ENCODE measurements at places on chromosomes 5 and 9.

DNA sequence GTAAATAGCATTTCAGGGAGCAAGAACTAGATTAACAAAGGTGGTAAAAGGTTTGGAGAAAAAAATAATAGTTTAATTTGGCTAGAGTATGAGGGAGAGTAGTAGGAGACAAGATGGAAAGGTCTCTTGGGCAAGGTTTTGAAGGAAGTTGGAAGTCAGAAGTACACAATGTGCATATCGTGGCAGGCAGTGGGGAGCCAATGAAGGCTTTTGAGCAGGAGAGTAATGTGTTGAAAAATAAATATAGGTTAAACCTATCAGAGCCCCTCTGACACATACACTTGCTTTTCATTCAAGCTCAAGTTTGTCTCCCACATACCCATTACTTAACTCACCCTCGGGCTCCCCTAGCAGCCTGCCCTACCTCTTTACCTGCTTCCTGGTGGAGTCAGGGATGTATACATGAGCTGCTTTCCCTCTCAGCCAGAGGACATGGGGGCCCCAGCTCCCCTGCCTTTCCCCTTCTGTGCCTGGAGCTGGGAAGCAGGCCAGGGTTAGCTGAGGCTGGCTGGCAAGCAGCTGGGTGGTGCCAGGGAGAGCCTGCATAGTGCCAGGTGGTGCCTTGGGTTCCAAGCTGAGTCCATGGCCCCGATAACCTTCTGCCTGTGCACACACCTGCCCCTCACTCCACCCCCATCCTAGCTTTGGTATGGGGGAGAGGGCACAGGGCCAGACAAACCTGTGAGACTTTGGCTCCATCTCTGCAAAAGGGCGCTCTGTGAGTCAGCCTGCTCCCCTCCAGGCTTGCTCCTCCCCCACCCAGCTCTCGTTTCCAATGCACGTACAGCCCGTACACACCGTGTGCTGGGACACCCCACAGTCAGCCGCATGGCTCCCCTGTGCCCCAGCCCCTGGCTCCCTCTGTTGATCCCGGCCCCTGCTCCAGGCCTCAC, at the start of gene CA9:
Gene CA9 (plus strand): TSS at position 797 of the 893 bp plus-strand sequence. CDS start 32 bp downstream, at position 829.
- peak; percentile 88 for DNase-seq

DNA sequence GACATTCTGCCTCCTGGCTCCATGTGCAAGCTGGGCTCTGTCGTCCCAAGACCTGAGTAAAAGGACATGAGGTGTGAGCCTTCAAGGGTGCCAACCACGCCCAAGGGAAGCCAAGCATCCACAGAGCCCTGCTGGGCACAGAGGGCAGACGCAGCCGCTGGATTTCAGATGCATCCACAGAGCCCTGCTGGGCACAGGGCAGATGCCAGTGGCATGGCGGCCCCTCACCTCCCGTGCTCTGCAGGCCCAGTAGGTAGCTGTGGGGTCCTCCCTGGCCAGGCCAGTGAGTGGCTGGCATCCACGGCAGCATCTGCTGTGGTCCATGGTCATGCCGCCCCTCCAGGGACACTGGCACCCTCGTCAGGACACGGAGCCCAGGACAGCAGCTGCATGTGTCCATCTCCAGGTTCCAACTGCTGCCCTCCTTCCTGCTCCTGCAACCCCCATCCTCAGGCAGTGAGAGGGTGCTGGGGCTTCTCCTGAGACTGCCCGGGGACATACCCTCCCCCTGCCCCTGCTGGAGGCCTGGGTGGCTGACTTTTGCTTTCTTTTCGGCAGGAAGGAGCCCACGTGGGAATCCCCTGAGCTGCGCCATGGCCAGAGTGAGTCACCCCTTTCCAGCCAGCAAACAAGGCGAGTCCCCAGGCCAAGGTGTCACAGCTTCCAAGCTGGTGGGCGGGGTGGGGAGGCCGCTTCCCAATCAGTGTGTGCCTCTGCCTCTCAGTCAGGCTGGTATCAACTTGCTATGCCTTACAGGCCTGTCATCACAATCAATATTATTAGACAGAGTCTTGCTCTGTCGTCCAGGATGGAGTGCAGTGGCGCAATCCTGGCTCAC, 4.0 kb upstream of the TRAF2 start:
- peak; percentile 39 for DNase-seq

- no peak for DNase-seq
These were observed 129.2 kb downstream of the GOLPH3 start for GRCh38 chr5:32044939-32045338.

GRCh38 chr5:76831110-76831452, 12.3 kb downstream of the F2RL1 start:
- no peak for DNase-seq

- DNase-seq: no peak
These were observed 65.4 kb downstream of the ZNF618 start for GRCh38 chr9:113941526-113941925.

DNA sequence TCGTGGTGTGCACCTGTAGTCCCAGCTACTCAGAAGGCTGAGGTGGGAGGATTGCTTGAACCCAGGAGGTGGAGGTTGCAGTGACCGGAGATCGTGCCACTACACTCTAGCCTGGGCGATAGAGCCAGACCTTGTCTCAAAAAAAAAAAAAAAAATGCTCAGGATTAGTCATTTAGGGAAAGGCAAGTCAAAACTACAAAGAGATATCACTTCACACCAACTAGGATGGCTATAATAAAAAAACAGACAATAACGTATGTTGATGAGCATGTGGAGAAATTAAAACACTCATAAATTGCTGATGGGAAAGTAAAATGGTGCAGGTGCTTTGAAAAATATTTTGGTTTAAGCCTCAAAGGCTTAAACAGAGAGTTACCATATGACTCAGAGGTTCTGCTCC, 6.3 kb upstream of the ANKRD34B start:
- DNase-seq: no peak

GRCh38 chr5:113179156-113179555, 202.6 kb downstream of the DCP2 start:
- no peak for DNase-seq

DNA sequence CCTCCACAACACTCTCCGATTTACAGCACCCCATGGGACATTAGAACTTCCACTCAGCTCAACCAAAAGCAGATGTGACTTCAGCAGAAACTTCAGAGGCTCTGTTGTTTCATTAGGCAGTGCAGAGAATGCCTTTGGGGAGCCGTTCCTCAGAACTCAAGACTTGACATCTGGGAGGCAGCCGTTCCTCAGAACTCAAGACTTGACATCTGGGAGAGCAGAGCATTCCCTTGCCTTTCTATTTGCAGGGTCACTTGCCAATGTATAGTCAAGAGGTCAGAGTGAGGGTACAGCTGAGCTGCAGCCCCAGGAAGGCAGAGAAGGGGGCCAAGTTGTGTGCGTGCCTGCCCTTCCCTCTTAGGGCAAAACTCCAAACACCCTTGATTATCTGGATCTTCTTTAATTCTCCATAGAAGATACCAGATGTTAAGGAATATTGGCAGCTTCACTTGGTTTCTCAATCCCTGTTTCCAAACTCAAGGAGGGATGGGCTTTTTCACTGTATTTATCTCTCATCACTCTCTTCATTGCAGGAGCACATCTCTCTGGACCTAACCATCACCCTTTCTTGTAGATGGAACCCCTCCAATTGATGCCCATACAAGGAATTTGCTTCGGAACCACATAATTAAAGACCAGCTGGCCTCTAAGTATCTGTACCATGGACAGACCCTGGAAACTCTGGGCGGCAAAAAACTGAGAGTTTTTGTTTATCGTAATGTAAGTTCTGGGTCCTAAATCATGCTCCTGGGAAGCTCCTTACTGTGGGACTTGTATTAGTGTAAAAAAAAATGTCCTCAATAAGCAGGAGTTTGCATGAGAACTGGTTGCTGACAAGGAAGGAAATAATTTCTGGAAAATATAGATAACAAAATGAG, 25.6 kb downstream of the TGFBI start:
- DNase-seq: no peak

- no peak for DNase-seq
These were observed 385 bp downstream of the LTC4S start for GRCh38 chr5:179794171-179794570.

Measured in tibial artery (tissue), 4 donors.